ENCODE measurements at places on chromosomes 3 and 15.

- no peak for DNase-seq
Observed at GRCh38 chr3:45968706-45969105, 25.4 kb downstream of the CXCR6 start.

DNA sequence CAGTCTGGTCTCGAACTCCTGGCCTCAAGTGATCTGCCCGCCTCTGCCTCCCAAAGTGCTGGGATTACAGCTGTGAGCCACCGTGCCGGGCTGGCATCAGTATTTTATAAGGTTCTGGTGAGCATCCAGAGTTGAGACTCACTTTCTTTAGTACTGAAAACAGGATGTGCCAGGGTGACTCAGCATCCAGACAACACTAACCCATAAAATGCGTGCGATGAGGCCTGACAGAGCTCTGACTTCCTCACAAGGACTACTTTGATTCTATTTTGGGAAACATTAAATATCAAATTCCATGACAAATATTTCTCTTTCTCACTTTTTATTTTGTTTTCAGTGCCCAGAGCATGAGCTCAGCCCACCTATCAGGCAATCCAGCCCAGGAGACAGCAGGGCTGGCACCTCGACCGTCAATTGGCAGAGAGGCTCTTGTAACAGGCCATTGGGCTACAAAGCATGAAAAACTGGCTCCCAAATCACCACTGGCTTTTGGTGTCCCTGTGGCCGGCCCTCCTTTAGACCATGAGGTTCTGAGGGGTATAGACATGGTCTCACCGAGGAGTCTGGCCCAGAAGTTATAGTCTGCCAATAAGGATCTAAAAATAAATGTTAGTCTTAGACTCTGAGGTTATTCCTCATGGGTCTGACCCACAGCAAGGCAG, 75.0 kb downstream of the FEM1B start:
- DNase-seq = peak; percentile 94

DNA sequence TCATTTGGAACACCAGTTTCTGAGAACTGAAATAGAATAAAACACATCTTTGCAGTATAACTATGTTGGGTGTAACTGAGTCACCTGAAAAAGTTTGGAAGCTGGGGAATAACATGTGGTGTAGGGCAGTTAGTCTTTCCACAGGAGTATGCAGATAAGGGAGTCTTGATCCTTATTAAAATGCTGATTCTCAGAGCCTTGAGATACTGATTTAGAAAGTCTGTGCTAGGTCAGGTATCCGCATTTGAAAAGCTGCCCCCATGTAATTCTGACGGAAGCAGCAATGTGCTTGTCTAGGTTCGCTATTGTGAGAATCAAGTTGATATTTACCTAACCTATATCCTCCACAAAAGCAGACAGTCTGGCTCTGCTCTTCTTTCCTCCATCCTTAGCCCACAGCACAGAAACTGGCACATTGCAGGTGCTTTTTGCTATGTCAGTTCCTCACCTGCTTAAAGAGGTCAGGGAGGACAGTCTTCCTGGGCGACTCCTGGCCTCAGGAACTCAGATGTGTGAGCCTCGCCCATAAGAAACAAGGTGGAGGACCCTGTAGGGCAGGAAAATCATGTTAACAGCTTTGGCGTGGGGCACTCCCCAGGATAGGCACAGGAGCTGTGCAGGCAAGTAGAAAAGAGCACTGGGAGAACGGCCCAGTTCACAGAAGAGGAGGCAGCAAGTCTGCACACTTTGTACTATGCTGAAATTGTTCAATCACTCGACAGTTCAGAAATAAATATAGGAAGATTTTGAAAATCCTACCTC, 27.6 kb upstream of the SRPRB start:
- DNase-seq = no peak

GRCh38 chr15:43209059-43209824, 11.6 kb downstream of the EPB42 start:
- no peak for DNase-seq

GRCh38 chr3:54999159-54999558, 71.3 kb upstream of the LRTM1 start:
- peak; percentile 16 for DNase-seq
